Stimulated activated CD4-positive, alpha-beta T cell treated with anti-CD3 and anti-CD28 coated beads, TNF-alpha, amount 100 ng/mL, for 1 hour (primary cell): ENCODE measurements at places on chromosomes 2 and 18.

DNA sequence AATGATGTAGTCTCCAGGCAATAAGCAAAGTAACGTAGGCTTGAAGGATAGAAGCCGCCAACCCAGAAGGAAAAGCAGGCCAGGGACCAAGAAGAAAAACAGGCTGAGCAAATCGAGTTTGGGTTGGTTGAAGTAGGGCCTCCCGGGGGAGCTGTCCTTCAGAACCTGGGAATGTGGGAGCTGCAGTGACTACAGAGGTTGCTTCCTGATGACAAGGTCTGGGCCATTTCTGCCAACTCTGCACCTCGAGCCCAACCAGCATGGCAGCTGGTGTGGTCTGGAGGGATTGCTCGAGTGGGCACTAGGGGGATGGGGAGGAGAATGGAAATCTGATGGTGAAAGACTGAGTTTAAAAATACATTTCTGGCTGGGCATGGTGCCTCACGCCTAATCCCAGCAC, 14.1 kb downstream of the ACMSD start:
- no peak for DNase-seq

DNA sequence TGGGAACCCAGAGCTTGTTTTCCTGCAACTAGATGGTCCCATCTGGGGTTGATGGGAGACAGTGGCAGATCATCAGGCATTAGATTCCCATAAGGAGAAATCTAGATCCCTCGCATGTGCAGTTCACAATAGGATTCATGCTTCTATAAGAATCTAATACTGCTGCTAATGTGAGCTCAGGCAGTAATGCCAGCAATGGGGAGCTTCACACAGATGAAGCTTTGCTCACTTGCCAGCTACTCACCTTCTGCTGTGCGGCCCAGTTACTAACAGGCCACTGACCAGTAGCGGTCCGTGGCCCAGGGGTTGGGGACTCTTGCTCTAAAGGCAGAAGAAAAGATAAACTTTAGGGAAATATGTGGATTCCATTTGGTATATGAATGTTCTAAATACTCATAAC, 192.9 kb downstream of the AFF3 start:
- no peak for DNase-seq

GRCh38 chr18:45619826-45620201, 4.5 kb downstream of the SLC14A2 start:
- no peak for DNase-seq

GRCh38 chr18:41150316-41150715, 804.7 kb upstream of the PIK3C3 start:
- DNase-seq = no peak

DNA sequence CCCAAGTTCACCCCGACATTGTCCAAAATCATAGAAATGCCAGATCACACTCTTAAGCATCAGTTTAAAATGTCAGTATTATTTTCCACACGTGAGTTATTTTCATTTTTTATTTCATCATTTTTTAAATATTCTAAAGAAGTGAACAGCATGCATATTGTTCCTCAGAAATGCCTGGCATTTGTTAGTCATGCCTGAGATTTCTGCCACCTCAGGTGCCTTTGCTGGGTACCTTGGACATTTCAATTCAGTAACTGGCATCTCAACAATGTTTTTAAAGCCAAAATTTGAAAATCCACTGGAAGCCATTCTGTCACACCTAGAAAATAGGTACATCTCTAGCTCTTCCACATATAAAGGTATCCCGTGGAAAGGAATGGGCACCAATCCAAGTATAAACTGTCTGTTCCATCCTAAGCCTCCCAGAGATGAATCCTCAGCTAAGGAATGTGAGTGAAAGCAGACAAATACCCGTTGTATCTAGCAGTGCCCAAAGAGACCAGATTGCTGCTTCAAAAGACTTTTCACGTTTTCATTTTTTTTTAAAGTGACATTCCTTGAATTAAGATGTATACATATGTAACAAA, 159.8 kb downstream of the ZNF385B start:
- DNase-seq = no peak

DNA sequence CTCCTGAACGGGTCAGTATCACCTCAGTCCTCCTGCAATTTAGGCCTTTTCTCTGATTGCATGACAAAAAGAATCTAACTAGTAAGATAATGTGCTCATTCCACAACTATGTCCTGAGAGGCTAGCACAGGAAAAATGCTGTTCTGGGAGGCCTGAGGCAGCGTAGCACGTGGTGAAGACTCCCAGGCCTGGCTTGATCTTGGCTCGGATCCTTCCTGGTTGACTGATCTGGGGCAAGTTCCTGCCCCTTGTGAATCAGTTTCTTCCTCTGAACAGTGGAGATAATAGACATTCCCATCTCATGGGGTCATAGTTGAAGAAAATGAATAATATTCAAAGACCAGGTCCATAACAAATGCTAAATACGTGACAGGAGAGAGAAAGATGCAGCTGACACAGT, 12.3 kb downstream of the FBLN7 start:
- DNase-seq = no peak

DNA sequence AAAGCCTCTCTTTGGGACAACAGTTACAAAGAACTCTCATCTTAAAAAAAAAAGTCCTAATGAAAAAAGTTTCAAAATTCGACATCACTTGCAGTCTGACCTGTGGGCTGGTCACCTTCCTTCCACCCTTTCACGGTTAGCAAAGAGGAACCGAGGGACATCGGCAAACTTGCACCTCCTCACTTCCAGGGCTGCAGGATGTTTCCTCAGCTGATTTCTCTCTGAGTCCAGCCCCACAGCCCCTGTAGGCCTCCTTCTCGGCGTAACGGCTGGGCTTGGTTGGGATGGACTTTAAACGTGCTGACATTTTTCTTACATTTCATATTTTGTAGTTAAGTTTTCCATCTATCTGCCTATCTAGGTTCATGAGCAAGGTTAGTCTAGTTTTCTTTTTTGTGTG, 5.7 kb upstream of the CAB39 start:
- no peak for DNase-seq

- DNase-seq = no peak
These were observed 310.8 kb downstream of the PIEZO2 start for GRCh38 chr18:10838553-10838952.

DNA sequence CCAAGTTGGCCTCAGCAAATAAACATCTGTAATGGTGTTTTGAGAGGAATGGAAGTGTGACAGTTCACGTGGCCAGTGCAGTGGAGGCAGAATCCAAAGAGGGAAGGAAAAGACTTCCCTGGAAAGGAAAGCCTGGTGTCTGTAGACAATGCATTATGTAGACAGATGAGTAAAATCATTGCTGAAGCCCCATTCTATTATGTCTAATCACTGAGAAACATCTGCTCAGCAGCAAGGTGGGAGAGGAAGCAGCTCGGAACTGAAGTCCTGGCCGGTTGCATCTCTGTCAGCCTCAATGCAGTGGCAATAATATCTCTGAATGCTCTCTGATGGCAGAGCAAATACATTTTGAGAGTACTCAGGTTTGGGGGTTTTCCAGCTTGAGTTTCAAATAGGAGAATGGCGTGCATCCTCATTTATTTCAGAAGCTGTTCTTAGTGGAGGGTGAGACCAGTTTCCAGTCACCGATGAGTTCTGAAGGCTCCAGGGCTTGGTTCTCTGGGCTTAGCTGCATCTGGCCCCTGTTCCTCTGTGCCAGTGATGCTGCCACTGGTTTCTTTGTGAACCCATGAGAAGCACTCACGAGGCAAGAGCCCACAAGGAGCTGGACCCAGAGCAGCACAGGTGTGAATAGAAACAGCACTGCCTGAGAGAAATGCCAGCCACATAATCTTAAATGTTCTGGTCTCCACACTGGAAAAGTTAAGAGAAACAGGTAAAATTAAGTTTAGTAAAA, 63.3 kb downstream of the RPIA start:
- DNase-seq = no peak

DNA sequence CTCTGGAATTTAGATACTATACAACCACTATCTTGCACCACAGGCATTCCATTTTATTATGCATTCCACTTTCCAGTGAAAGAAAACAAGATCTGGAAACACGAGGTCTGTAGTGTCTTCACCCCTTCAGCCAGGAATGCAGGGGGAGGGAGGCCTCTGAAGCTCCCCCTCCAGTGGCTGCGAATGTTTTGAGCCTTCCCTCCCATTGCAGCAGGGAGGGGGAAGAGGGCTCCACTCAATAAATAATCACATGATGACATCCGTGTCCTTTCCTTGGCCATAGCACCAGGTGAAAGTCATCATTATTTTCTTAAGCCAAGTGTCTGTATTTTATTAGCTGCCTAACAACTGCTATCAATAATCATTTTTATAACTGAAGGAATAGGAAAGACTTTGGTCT, 38.6 kb downstream of the ALPK2 start:
- no peak for DNase-seq

DNA sequence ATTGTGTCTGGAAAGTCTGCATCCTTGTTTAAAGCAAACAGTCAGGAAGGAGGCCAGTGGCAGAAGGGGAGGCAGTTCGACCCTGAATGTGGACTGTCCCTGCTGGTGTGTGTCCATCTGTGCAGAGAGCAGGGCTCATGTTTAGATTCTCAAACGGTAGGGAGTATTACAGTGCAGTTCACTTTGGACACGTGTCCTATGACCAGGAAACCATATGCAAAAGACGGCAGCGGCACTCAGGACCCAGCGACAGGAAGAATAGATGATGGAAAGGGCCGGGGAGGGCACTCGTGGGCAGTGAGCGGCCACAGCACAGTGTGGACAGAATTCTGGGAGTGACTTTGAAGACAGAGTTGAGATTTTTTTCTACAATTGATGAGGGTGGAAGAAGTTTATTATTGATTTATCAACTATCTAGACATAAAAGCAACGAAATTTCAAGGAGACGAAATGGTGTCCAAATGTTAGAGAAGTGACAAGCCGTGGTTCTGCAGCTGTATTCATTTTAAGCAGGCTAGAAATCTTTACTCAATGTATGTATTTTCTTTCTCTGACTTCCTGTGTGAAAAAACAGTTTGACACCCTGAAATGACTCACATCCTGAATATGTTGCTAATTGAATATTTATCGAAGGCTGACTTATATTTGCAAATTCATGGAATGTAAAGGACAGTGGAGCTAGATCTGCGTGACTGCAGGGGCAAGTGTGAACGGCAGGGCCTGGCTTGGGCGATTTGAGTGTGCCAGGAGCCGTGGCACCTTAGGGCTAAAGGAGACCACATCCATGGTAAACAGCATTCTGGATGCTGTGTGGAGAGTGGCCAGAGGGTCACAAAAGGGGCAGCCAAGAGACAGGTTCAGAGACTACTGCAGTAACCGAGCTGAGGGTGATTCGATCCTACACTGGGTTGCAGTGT, 214.2 kb downstream of the PTGR3 start:
- no peak for DNase-seq

DNA sequence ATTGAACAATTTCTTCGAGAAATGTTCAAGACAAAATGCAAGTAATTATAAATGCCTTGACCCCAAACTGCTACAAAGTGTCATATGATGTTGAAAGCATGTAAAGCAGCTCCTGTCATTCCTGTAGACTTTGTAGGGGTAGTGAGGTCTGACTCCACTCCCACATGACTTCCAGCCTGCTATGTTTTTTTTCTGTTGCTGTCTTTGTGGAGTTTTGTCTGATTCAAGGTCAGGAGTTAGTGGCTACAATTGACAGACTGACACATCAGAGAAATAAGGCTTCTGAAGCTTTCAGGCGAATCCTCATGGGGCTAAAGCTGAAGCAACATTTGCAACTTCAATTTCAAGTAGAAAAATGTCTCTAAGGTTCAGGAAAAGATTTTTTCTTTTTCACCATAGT, 63.9 kb upstream of the CCDC195 start:
- no peak for DNase-seq

- DNase-seq = no peak
These were observed 258.1 kb upstream of the RAB12 start for GRCh38 chr18:8351161-8351560.

DNA sequence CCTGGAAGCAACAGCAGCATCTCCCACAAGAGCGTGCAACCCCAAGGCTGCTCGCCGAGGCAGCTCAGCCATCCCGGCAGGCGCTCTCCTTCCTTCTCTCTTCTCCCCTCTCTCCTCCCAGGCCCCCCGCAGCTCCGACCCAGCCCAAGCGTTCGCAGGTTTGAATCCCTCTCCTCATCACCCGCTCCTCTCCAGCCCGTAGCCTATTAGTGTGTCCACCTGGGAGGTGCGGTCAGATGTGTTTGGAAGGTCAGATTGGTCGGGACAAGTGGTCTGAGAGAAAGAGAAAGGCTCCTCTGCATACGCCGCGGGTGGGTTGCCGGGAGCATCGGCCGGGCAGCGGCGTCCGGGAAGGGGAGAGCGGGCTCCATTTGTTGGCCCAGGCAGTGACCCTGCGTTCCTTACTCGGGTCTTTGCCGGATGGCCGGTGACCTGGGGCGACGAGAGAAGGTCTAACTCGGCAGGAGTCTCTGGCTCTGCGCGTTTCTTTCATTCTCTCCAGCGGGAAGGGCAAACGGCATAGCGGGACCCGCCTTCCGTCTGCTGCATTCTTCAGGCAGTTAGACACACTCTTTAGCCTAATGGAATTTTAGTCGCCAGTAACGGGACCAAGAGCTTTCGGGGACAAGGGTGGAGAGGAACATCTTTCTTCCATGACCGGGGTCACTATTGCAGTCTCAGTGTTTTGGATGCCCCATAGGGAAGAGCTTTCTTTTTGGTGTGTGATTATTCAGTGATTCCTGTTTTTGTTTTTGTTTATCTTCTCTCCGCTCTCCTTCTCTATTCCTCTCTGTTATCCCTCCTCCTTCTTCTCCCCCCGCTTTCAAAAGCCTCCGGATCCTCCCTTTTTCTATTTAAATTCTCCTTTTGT, 1.1 kb upstream of the TMEFF2 start:
- DNase-seq = no peak

DNA sequence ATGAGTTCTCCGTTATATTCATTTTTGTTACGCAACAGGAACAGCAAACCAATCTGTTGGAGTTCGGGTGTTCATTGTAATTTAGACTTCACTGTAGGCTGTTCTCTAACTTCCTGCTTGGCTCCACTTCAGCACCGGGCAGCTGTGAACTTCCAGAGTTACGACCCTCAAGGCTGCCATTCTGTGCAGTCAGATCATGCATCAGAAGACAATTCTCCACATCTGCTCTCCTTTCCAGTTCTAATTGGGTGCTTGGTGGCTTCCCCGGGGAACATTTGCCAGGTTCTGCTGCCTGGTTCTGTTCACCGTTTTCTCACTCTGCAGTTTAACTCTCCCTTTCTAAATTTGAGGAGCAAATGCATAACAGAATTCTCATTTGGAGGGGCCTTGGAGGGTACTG, 237.7 kb downstream of the NYAP2 start:
- DNase-seq = no peak

DNA sequence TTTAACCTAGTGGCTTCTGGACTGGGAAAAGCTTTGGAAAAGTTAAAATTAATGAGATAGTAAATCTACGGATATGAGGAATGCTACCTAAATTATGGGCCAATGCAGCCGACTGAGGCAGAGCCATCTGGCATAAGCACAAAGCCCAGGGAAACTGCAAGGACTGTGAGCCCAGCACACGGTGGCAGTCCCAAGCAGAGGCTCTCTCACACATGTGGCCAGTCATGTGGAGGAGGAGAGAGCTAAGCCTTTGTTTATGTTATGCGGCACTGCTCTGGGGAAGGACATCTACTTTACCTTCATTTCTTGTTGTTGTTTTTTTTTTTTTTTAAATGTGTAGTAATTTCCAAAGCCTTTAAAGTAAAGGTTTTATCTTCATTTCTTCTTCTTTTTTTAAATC, 267.0 kb downstream of the STK39 start:
- DNase-seq = no peak
